ENCODE measurements at places on chromosomes 5 and 9.

DNA sequence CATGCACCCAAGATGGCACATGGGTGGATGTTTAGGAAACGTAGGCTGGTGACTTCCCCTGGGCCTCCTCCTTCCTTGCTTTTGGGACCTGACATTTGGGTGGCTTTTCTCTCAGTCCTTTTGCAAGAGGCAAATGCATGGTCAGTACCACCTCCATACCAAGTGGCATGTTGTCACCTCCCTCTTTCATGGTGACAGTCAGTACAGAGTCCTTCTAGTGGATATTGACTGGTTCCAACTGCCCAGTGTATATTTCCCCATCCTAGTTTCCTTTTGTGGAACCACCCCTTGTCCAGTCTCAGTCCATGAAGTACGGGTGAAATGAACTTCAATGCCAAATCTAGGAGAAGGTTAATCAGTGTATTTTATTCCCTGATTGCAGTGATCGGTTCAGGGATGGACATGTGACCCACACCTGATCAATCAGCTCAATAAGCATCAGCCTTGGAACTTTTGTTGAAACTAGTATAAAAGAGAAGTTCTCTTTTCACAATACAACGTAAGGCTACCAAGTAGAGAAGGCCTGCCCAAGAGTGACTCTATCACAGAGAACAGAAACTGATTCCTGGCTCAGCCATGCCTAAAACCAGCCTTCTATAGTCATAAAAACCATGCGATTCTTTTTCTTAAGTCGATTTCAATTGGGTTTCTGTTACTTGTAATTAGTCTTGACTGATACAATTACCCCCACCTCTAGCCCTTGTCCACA is 143.4 kb upstream of the KLF9 start:
- no peak for DNase-seq

GRCh38 chr9:113556877-113557593 is 93.5 kb downstream of the RGS3 start:
- no peak for DNase-seq

GRCh38 chr5:140055152-140055551 is 12.1 kb upstream of the NRG2 start:
- DNase-seq: no peak

DNA sequence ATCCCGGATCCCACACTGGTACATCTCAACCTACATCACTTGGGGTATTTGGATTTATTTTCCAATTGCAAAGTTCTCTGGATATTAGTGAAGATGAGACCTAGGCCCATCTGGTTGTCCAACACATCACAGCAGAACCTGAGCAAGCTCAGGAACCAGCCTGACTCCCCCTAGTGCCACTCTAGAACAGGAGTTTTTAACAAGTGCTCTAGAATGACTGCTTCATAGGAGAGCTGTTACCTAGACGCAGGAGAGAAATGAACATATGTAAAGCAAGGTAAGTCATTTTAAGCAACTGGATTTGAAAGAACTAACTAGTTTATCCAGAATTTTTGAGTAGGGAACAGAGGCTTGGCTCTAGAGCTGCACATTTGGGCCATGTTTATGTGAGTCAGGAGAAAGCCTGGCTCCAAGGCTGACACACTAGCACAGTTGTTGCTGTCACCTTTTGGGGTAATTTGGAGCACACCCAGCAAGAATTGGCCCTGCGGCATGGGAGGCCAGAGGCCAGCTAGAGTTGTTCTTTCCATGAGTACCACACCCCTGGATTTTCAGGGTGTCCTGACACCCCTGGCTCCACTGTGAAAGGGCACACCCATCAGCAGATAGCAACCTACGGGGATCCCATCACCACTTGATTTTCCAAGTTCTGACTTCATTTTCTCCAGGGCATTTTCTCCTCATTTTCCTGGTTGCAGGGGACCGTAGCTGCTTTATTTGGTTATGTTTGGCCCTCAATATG is 110.9 kb upstream of the LPAR1 start:
- DNase-seq: no peak

DNA sequence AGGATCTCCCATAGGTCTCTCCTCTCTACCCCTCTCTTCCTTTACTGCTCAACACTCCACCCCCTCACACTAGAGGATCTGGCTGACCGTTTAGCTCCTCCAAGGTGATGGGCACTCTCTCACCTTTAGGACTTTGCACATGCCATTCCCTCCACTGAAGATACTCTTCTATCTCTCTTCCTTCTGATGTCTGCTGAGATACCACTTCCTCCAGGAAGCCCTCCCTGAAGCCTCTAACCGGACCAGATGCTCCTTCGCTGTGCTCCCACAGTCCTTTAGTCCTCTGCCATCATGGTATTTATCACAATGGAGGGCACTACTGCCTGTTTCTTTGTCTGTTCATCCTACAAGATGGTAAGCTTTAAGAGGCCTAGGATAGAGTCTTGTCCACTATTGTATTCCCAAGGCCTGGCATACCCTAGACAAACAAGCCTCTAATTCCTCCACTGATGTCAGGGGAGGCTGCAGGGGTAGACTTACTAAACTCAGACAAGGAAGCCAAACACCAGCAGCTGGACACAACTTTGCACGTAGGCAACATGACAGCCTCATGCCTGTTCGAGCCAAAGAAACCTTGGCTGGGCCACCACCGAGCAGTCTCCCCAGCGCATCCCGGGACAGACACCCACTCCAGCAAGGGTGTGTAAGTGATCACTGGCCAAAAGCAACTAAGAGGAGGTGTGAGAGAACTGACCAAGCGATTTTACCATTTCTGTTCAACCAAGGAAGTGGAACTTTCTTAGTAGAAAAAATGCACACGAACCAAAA is 20.2 kb downstream of the ORM2 start:
- no peak for DNase-seq

GRCh38 chr9:128836509-128837145 is 7.0 kb upstream of the SPOUT1 start:
- no peak for DNase-seq

DNA sequence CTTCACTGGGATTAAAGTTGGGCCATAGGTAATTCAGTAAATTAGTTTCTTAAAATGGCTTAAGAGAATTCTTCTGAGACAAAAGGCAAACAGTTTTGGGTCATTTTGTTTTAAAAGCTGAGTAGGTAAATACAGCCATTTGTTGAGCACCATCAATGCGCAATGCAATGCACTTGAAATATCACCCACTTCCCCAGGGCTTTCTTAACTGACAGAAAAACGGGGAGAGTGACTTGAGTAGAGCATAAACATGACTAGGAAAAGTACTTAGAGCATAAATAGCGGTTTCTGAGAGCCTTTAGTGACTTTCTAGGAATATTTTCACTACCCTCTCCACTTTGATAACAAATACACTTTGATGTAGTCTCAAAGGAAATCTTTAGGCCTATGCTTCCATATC is 27.2 kb downstream of the MLANA start:
- DNase-seq: no peak

DNA sequence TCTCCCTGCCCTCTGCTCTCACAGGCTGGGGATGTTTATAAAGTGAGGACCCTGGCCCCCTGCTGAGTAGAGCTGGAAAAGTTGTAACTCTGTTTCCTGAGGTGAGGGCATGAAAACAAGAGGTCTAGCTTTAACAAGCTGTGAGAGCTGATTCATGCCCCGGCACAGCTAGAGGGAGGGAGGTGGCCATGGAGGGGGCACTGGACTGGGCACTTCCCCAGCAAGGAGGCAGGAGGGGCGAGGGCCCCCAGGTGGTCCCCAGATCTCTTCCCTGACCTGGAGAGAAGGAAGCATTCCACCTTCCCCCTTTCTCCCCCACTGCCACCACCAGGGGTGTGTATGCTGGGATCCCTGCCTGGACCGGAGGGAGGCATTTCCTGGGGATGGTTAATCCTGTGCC is at the start of gene MSMP:
TSS of gene MSMP (minus strand) at position 13 of the 400 bp plus-strand sequence. CDS start 147 bp downstream, outside the sequence.
- no peak for DNase-seq
